Prostate gland (tissue), 2 donors: ENCODE measurements at places on chromosomes 13 and 19. TPM values are rescaled to one million over a fixed set of nuclear protein-coding genes. Genes with fewer than 3 reads are reported as not detected.

IZUMO4 gene
- total RNA-seq: 50.2 TPM

EMP3 gene
- total RNA-seq: 5.9 TPM

GPR4 gene
- 0.55 TPM for total RNA-seq

PLIN5 gene
- 26.8 TPM for total RNA-seq

NXNL1 gene
- total RNA-seq: not detected

TMPRSS9 gene
- 0.14 TPM for total RNA-seq

- H3K4me1 ChIP-seq: no peaks in the 10 kb centered on the region
- H3K36me3 ChIP-seq: peaks cover 10% of the 10 kb centered on the region
- no peak overlapping the region for H3K4me3 ChIP-seq
- H3K27ac ChIP-seq: no peak overlapping the region
- DNase-seq: no peak
- H3K27me3 ChIP-seq: no peaks in the 10 kb centered on the region
Observed at GRCh38 chr19:41422456-41422855, 4.7 kb downstream of the B3GNT8 start.

GRCh38 chr13:33204130-33204927 is 81.2 kb downstream of the STARD13 start:
- peak overlapping the region; percentile 10 for H3K4me3 ChIP-seq
- H3K4me1 ChIP-seq: no peaks in the 10 kb centered on the region
- peak overlapping the region; percentile 55 for H3K27ac ChIP-seq
- no peaks in the 10 kb centered on the region for H3K27me3 ChIP-seq

- no peaks in the 10 kb centered on the region for H3K27me3 ChIP-seq
- H3K27ac ChIP-seq: peak overlapping the region; percentile 25
- DNase-seq: no peak
- H3K4me3 ChIP-seq: no peak overlapping the region
- H3K4me1 ChIP-seq: no peaks in the 10 kb centered on the region
Observed at GRCh38 chr19:49802836-49803528, 10.1 kb downstream of the FUZ start.

GRCh38 chr19:24029941-24030636 is 56.9 kb upstream of the ZNF254 start:
- H3K27me3 ChIP-seq: no peaks in the 10 kb centered on the region
- H3K36me3 ChIP-seq: no peaks in the 10 kb centered on the region
- H3K4me3 ChIP-seq: no peak overlapping the region
- no peak for DNase-seq

DNA sequence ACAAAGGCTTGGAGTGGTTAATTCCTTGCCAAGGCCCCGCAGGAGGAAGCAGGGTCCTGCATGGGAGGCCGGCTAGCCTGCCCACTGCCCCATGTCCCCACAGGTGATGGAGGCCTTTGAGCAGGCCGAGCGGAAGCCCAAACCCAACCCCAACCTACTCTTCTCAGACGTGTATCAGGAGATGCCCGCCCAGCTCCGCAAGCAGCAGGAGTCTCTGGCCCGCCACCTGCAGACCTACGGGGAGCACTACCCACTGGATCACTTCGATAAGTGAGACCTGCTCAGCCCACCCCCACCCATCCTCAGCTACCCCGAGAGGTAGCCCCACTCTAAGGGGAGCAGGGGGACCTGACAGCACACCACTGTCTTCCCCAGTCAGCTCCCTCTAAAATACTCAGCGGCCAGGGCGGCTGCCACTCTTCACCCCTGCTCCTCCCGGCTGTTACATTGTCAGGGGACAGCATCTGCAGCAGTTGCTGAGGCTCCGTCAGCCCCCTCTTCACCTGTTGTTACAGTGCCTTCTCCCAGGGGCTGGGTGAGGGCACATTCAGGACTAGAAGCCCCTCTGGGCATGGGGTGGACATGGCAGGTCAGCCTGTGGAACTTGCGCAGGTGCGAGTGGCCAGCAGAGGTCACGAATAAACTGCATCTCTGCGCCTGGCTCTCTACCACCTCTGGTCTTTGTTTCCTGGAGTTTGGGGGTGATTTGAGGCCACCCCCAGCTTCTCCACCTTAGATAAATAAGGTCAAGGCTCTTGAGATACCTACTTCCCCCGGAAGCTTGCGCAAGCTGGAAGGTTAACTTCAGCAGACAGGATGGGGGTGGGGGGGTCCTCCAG is 2.6 kb downstream of the B3GNT8 start:
- no peak overlapping the region for H3K4me3 ChIP-seq
- H3K4me1 ChIP-seq: peaks cover 4% of the 10 kb centered on the region
- no peaks in the 10 kb centered on the region for H3K27me3 ChIP-seq
- H3K27ac ChIP-seq: no peak overlapping the region
- peaks cover 11% of the 10 kb centered on the region for H3K36me3 ChIP-seq
- DNase-seq: no peak

DNA sequence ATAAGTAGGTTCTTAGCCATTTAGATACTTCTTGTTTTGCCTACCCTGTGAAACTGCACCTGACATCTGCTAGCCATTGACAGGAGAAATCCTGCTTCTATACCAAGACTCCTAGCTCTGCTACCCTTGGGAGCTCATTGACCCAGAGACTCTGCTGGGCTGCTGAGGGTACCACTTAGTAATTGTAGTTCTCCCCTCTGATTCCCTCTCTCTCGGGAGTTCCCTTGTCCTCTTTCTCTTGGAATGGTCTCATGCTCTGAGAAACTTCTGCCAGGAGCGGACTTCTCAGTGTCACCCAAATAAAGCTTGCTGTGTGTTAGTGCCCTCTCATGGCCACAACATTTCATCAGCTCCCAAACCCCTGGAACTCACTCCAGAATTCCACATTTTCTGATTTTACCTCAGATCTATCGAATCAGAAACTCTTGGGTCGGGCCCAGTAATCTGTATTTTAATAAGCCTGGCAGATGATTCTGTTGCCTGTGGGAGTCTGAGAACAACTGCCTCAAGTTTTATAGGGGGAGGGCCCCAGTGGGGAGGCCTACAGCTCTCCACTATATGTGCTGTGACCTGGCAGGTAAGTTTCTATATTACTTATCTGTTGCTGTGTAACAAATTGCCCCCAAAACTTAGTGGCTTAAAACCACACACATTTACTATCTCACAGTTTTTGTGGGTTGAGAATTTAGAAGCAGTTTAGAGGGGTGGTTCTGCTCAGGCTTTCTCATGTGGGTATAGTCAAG is 221.1 kb downstream of the TDRD3 start:
- DNase-seq: no peak
- no peaks in the 10 kb centered on the region for H3K36me3 ChIP-seq
- H3K4me3 ChIP-seq: no peak overlapping the region
- no peaks in the 10 kb centered on the region for H3K4me1 ChIP-seq
- no peak overlapping the region for H3K27ac ChIP-seq

DNA sequence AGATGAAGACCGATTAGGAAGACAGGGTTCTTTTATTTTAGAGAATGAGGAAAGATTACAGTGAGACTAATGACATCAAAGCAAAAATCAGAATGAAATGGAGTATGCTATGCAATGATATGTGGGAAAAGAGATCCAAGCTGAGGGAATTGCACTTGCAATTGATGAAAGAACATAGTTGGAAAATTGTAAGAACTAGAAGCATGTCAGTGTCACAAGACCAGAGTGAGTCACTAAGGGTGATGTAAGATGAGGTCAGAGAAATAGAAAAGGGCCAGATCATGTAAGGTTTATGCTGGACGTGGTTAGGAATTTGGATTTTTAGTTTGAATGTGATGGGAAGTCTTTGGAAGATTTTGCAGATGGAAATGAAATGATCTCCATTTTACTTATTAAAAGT is 1937.3 kb downstream of the OLFM4 start:
- H3K4me3 ChIP-seq: no peak overlapping the region
- no peaks in the 10 kb centered on the region for H3K27me3 ChIP-seq
- H3K4me1 ChIP-seq: no peaks in the 10 kb centered on the region
- H3K27ac ChIP-seq: no peak overlapping the region

GRCh38 chr19:23203841-23204344 is 46.3 kb downstream of the ZNF724 start:
- H3K27ac ChIP-seq: no peak overlapping the region
- DNase-seq: no peak
- H3K36me3 ChIP-seq: no peaks in the 10 kb centered on the region
- H3K27me3 ChIP-seq: no peaks in the 10 kb centered on the region

- no peak for DNase-seq
- H3K27ac ChIP-seq: no peak overlapping the region
- no peaks in the 10 kb centered on the region for H3K27me3 ChIP-seq
- H3K4me1 ChIP-seq: no peaks in the 10 kb centered on the region
- no peak overlapping the region for H3K4me3 ChIP-seq
Observed at GRCh38 chr13:42107421-42107820, 59.0 kb downstream of the DGKH start.

DNA sequence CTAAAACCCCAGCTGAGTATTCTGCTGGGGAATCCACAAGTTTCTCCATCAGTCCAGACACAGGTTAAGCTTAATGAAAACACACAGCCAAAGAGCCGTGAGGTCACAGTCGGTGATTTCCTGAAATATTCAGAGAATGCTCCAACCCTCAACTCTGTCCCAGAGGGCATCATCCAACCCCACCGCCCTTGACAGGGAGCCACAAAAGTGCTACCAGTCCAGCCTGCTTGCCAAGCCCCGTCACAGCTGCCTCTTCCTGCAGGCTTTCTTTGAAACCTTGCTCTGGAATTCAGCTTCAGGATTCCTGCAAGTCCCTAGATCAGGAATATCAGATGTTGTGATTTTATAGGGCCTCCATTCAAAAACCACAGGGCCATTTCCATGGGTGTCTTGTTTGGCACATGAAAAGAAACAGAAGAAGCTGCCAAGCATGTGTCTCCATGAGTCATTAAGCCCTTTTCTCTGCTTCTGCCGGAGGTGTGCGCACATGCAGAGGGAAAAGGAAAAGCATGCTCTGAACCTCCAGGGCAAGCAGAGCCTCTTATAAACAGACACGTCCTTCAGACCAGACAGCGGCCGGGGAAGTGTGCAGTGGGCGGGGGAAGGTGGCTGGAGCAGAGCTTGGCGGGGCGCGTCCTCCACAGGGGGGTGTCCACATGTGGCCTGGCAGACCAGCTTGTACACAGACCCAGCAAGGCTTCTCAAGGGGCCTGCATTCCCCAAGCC is 164.7 kb downstream of the KATNAL1 start:
- H3K27me3 ChIP-seq: no peaks in the 10 kb centered on the region
- no peaks in the 10 kb centered on the region for H3K36me3 ChIP-seq
- DNase-seq: peak; percentile 61
- peak overlapping the region; percentile 51 for H3K27ac ChIP-seq
- no peak overlapping the region for H3K4me3 ChIP-seq

DNA sequence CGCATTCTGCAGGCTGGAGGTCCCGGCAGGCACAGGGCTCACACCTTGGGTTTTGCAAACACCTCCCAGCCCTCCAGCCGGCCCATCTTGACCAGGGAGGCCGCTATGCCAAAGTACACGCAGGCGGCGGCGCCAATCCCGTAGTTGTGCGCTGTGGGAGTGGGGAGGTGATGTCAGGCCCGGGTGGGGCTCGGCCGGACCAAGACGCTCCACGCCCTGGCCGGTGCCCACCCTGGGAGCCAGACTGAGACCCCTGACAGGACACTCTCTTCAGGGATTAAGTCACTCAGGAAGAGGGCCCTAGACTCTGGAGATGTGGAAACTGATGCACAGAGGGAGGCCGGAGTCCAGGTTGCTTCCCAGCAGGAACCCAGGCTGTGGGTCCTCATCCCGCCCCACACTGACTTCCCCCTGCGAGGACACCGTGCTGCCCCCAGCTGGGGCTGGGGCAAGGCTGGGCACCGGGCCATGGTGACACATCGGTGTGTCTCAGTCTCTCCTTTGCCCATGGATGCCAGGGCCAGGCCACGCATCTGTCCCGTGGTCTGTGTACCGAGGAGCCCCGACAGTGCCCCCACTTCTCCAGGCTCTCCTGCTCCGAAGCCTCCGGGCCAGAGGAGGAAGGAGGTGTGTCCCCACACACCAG is 8.8 kb downstream of the NDUFA11 start:
- H3K4me1 ChIP-seq: no peaks in the 10 kb centered on the region
- H3K27me3 ChIP-seq: no peaks in the 10 kb centered on the region
- no peak overlapping the region for H3K4me3 ChIP-seq
- DNase-seq: no peak

DNA sequence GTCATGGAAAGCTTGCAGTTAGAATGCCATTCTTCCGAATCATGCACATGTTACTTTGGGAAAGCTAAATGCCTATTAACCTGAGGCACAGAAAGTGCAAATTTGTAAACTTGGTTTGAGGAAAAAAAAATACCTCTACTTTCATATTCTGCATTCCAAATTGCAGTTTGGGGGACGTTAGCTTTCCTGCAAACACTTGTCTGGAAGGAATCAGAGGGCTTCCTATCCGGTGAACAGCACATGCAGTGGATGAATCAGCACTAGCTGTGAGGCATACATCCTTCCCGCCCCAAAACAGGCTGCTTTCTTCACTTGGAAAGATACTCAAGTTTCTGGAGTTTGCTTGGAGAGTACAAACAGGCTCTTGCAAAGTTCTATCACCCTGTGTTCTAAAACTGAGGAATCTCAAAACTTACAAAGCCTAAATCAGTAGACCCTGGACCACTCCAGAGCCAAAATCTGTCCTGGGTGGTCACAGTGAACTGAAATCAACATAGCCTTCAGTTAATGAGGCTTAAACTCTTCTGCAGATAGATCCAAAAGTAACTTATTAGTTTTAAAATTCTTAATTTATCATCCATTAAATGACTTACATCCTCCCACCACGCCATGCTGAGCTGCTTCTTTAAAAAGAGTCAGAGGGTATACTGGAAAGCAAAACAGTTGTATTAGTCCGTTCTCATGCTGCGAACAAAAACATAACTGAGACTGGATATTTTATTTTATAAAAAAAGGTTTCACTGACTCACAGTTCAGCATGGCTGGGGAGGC is 802.3 kb upstream of the ARGLU1 start:
- no peak overlapping the region for H3K27ac ChIP-seq
- no peaks in the 10 kb centered on the region for H3K36me3 ChIP-seq
- H3K4me3 ChIP-seq: no peak overlapping the region

- H3K27ac ChIP-seq: no peak overlapping the region
- H3K36me3 ChIP-seq: no peaks in the 10 kb centered on the region
- DNase-seq: no peak
- H3K4me1 ChIP-seq: no peaks in the 10 kb centered on the region
- no peaks in the 10 kb centered on the region for H3K27me3 ChIP-seq
Observed at GRCh38 chr13:98099627-98100026, 43.3 kb upstream of the FARP1 start.

DNA sequence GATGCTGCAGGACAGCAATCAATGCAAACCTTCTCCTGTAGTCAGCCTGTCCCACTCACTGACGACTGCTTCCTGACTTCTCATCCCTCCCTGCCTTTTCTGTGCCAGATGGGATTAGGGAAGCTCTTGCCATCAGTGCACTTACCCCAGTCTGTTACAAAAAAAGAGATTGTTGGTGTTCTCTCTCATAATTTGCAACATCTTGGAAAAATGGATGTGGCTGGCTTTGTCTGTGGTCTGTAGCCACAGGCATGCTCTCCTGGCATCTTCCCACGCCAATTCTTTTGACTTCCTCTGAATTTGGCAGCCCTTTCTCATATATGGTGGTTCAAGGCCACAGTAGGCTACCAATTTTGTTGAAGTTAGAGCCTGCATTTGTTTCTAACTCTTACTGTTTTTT is 11.6 kb upstream of the HTR2A start:
- no peak overlapping the region for H3K27ac ChIP-seq
- H3K36me3 ChIP-seq: no peaks in the 10 kb centered on the region
- H3K27me3 ChIP-seq: no peaks in the 10 kb centered on the region
- DNase-seq: no peak
- no peaks in the 10 kb centered on the region for H3K4me1 ChIP-seq
- H3K4me3 ChIP-seq: no peak overlapping the region

- no peaks in the 10 kb centered on the region for H3K27me3 ChIP-seq
- H3K36me3 ChIP-seq: no peaks in the 10 kb centered on the region
- H3K4me3 ChIP-seq: no peak overlapping the region
- no peaks in the 10 kb centered on the region for H3K4me1 ChIP-seq
- no peak for DNase-seq
- no peak overlapping the region for H3K27ac ChIP-seq
Observed at GRCh38 chr19:48136547-48136946, 25.9 kb upstream of the PLA2G4C start.
